Activated T-cell treated with anti-CD3 and anti-CD28 coated beads, Interleukin-2, amount 50 U/mL, for 48 hours (primary cell): ENCODE measurements at places on chromosomes 2 and 18.

DNA sequence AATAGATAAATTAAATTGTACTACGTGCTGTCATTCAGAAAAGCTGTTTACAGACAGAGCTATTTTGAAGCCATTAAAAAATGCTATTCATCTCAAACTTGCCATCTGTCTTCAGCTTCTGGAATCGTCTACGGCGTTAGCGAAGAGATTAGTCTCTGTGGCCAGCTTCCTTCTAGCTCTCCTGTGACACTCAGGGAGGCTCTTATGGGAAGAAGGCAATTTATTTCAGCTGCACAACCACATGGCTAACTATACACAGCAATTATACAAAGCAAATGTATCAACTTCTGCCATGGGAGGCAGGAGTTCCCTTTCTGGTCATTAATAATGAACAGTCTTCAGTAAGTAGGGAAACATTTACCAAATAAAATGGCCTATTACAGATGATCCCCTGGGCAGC lies 6.3 kb downstream of the CTAGE1 start:
- no peak for DNase-seq

DNA sequence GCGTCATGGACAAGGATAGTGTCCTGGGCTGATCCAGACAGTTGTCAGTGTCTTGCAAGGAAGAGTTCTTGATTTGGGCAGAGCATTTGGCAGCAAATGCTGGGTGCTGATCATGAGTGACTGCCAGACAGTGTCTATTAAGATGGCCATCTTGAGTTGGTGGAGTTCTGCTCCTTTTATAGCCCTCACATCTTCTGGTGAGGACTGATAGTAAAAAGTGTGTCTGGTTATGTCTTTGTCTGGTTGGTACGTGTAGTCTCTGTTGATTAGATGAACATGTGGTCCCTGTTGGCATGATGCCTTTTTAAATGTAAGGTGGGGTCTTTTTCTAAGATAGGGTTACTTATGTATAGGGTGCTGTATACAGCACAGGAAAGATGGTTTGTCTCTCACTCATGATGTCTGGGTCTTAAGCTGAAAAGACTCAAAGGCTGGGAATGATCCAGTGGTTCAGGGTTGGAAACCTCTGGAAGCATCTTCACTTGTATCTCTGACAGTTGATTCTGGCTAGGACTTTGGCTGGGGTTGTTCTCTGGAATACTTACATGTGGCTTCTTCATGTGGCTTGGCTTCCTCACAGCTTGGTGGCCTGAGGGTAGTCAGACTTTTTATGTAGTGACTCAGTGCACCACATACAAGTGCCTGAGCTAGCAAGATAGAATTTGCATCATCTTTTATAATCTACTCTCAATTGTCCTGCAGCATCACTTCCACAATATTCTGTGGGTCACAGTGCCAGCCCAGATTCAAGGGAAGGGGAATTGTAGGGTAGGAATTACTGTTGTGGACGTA lies 11.8 kb downstream of the MTX2 start:
- no peak for DNase-seq

GRCh38 chr2:229903037-229903436 lies 18.8 kb downstream of the TRIP12 start:
- no peak for DNase-seq

GRCh38 chr2:27264253-27264752 lies 1.5 kb upstream of the SLC30A3 start:
- DNase-seq, result no peak

GRCh38 chr2:101820519-101820918 lies 123.0 kb downstream of the MAP4K4 start:
- DNase-seq, result peak; percentile 46

DNA sequence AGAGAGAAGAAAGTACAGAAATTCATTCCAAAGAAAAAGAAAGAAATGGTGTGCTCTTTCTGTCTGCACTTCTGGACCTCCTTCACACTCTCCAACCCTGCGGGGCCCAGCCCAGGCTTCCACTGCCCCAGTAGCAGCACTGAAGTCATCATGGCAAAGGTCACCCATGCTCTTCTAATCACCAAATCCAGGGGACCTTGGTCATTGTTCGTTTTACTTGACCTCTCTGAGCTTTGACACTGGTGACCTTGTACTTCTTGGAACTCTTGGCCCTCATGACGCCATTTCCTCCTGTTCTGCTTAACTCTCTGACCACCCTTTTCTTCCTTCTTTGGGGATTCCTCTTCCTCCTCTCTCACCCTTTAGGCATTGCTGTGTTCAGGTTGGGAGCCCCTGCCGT lies 105.6 kb downstream of the SMAD7 start:
- DNase-seq, result no peak

DNA sequence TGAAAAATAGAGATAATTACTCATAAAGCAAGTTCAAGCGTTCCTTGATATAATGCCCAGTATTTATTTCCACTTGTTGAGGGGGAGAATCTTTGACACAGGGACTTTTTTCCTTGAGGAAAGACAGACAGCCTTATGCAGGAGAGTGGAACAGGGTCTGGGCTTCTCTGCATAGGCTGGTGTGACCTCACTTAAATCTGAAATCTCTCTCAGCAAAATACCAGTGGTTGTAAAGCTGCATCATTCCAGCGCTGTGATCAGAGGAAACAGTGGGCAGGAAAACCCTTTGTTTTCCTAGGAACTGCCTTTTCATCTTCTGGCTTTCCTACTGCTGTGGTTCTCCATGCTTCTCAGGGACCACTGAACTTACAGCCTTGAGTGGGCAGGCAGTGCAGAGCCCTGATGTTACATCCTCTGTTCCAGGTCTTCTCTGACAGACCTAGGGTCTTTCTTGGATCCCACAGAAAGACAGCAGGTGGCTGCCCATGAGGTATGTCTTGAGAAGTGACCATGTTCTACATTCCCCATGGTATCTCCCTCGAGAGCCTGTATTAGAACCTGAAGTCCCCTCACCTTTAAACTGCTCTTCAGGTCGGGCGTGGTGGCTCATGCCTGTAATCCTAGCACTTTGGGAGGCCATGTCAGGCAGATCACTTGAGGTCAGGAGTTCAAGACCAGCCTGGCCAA lies 17.6 kb upstream of the MAP4K4 start:
- DNase-seq, result no peak

DNA sequence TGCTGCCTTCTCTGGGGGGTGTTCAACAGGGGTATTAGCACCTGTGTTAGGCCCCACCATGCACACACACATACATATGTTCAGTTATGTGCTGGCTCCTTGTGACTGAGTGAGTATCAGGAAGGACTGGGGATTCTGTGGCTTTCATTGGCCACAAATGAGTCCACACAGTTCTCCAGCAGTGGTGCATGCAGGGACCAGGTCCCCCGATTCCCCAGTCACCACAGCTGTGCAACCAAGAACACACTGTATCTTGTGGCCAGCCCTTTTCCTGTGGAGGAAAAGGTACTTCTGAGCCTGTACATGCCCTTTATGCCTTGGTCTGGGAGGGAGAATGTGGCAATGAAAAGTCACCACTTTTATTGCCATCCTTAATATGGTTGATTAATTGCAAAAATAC lies 74.9 kb upstream of the KLF7 start:
- peak; percentile 49 for DNase-seq

DNA sequence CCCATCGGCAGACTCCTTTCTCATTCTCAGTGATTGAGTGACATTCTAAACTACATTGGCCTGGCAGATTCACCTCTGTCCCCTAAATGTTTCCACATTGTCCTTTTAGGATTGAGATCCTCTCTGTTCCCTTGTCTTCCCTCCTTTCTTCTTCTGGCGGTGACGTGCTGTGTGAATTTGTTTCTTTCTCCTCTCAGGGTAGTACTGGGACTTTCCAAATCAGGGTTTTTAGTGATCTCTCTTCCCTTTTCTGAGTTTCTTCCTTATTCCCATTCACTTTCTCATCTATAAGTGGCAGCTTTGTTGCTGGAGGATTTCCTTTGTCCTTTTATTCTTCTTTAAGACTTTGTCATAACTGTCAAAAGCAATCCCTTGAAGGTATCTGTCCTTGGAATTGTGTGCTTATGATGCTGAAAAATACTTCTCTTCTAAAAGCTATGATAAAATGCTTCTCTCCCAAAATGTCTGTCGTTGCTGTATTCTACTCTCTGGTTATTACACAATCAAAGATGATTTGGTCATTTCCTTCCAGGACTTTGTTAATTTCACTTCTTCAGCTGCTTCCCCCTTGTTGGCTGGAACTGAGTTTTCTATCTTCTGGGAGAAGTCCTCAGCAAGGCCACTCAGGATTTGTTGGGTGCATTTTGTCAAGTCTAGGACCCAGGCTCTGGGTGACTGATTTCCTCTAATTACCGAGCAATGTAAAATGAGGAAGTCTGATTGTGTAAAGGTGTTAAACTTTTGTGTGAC lies 4.9 kb upstream of the IL1B start:
- no peak for DNase-seq

DNA sequence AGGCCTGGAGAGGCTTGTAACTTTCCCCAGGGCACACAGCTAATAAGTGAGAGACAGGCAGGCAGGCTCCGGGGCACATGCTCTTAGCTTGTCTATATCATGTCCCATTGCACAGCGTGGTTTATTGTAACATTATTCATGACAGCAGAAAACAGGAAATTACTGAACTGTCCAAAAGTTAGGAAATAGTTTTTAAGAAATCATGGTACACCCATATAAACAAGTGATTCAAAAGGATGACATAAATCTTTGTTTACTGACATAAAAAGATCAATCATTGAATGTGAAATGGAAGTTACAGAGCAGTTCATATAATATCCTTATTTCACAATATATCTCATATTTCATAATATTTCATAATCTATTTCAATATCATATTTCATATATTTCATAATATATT lies 34.3 kb upstream of the TXNDC2 start:
- no peak for DNase-seq

DNA sequence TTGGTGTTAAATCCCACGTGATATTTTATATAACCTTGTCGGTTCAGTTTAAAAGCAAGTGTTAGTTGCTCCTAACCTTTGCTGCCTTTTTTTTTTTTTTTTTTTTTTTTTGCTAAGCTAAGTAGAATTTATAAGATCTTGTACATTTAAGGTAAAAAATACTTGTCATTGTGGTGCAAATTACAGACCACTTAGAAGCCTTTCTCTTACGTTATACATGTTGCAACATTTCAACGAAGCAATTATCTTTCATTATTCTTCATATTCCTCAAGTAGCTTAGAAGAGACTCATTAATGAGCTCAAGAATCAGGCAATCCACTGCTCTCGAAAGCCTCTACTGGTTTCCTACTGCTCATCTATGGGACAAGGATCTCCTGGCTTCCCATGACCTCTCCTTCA lies 14.9 kb upstream of the IL1RL2 start:
- no peak for DNase-seq

DNA sequence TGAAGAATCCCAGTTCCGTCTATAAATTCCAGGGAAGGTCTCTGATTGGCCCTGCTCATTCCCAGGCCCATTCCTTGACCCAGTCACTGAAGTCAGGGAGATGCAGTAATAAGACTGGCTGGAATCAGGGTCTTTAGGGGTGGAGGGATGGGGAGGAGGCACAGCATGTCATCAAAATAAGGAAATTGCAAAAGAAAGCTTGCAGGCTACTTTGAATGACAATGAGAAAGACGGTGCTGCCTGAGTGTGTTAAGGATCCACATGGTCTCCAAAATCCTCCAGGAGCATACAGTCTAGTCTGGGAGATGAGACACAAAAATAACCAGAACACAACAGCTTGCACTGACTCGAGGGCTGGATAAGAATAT lies 2.0 kb upstream of the DES start:
- no peak for DNase-seq

DNA sequence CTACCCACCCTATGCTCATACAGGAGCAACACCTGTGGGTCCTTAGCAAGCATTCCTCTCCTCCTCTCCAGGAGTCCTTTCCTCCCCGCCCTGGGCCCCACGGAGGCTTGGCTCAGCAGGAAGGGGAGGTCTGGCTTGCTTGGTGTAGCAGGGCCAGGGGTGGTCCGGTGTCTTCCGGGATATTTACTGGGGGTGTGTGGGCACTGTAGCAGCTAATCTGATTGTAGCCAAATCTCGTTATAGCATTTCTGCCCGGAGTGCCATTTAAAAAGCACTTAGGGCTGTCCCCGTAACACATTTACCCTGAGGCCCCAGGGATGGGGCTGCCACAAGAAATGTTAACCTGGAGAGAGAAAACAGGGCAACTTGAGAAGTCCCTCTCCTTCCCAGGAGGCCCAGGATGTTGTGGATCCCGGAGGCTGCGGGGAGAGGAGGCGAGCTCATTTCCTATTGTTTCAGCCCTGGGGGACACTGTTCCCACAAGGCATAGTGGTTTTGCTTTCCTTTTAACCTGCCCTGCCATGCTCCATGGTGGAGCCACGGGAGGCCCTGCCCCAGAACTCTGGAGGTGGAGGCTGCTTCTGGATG lies 134.5 kb downstream of the CLIP4 start:
- DNase-seq, result no peak

- no peak for DNase-seq
Measured at GRCh38 chr2:28527196-28527595, 31.3 kb downstream of the PLB1 start.

DNA sequence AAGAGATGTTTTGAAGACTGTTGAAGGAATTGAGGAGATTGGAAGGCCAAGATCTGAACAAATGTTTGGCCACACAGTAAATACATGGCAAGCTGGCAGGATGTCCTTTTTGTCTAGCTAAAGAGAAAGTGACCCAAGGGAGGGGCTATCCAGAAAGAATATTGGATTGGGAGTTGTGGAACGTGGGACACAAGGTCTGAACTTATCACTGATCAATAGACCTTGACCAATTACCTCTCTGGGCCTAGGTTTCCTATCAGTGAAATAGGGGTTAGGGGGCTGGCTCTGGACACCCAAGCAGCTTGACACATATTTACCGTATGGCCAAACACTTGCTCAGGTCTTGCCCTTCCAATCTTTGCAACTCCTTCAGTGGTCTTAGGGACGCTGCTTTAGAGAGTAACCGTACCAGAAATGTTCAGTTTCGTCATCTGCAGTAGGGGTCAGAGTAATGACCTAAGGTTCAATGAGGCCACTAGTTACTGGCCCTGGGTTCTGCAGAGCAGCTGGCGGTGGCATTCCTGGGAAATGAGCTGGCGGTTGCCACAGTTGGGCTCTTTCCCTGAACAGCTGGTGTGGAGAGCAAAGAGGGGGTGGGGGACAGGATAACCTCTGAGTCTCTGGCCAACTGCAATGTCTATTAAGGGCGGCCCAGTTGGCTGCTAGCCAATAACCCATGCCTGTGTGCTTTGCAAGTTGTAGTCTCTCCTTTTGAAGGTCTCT lies 70.1 kb upstream of the STPG4 start:
- no peak for DNase-seq

GRCh38 chr2:7201851-7202250 lies 284.6 kb downstream of the RNF144A start:
- no peak for DNase-seq

DNA sequence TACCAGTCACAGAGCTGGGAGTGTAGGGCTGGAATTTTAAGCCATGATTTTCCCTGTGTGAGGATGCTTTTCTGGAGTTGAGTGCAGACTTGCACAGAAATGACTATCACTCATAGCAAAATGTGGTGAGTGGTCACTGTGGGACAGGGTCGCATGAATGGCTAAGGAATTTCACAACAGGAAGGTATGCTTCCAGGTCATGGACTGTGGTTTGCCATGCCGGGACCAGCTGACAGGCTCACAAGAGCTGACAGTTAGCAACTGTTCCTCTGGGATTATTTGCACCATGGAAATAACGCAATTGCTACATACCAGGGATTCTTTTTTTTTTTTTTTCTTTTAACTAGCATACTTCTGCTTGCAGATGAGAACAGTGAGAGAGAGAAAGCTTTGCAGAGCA lies 3.8 kb upstream of the UXS1 start:
- DNase-seq, result no peak

- DNase-seq, result no peak
Measured at GRCh38 chr2:230423851-230424458, 8.0 kb downstream of the SP100 start.
